ENCODE measurements at places on chromosomes 6 and 20.

GRCh38 chr20:25465243-25466135, 58.0 kb downstream of the GINS1 start:
- no peak for DNase-seq

GRCh38 chr6:112636650-112637262, 289.6 kb downstream of the RFPL4B start:
- no peak for DNase-seq

DNA sequence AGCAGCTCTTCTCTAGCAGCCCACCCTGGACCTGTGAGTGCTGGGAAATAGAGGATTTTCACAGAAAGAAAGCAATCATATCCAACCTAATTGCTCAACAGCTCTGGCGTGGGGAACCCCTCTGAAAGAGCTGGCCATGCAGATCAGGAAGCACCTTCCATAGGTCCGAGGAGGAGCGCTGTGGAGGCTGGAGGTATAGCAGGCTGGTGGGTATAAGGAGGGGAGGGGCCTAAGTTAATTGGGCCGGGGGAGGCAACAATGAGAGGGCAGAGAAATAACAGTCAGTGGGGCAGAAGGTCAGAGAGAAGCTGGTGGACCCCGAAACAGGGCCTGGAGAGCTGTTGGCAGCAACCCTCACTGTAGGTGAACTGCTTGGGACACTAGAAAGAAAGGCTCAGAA, 40.8 kb downstream of the SNRNP48 start:
- DNase-seq, result no peak

DNA sequence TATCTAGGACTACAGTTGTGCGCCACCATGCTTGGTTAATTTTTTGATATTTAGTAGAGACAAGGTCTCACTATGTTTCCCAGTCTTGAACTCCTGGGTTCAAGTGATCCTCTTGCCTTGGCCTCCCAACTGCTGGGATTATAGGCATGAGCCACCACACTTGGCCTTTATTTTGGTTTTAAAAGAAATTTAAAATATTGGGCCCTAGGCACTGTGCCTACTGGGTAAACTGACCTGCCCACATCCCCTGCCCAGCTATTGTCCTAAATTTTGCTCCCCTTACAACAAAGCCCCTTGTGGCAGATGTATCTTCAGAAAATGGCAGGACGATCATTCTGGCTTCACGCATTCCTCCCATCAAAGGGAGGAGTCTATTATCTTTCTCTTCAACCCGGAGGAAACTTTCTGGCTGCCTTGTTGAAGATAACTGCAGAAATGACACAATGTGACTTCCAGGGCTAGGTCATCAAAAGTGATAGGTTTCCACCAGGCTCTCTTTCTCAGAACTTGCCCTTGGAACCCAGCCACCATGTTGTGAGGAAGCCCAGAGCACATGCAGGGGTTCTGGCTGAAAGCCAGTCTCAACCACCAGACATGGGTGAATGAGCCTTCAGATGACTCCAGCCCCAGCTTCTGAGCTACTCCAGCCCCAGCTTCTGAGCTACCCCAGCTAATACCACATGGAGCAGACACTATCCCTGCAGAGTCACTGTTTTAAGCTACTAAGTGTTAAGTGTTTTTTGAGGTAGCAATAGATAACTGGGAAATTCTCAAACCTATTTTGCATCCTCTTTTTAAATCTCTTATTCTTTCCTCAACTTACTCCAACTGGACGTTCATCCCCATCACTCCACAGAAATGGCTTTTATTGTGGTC, 4.6 kb upstream of the GUCA1B start:
- no peak for DNase-seq

GRCh38 chr20:24836041-24836533, 113.0 kb upstream of the CST7 start:
- DNase-seq, result no peak

DNA sequence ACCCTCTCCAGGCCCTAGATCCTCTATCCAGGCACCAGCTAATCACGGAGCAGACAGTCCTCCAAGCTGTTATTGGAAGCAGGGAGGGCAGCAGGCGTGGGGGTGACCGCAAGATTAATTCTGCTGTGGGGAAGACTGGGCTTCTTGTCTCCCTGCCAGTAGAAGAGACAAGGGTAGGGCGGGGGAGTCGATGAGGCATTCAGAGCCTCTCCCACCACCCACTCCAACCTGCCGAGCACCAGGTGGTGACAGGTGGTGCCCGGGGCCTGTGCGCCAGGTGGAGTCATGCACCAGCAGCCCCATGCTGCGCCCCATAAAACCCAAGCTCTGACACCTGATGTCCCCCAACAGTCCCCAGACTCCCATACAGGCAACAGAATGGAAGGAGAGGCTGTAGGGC, 89.6 kb downstream of the CDH22 start:
- no peak for DNase-seq

- no peak for DNase-seq
Measured at GRCh38 chr6:33757113-33757512, 10.4 kb upstream of the IP6K3 start.

DNA sequence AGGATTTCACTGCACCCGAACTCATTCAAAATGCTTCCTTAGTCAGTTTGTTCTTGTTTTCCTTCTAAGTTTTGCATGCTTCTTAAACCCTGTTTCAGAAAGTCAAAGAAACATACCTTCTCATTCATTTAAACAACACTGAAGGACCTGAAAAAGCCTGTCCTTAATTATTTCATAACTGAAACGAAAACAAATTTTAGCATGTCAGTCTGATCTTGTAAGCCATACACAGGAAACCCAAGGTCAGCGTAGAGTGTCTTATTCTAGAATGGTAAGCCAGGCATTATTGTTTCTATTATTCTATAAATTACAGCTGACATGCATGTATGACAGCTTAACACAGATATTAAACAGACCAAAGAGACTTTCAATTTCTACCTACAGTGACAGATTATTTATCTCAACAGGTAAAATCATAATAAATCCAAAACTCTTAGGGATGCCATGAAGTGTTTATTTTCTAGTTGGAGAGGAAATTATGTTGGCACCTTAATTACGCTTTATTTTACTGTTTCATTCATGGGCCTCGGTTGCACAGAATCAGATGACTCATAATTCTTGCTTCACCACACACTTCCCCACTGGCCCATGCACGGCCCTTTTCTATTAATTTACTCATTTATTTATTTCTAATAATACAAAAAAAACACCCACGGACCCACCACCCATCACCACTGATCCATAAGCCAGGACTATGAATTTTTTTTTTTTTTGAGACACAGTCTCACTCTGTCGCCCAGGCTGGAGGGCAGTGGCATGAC, 39.3 kb upstream of the DUSP22 start:
- DNase-seq, result no peak

DNA sequence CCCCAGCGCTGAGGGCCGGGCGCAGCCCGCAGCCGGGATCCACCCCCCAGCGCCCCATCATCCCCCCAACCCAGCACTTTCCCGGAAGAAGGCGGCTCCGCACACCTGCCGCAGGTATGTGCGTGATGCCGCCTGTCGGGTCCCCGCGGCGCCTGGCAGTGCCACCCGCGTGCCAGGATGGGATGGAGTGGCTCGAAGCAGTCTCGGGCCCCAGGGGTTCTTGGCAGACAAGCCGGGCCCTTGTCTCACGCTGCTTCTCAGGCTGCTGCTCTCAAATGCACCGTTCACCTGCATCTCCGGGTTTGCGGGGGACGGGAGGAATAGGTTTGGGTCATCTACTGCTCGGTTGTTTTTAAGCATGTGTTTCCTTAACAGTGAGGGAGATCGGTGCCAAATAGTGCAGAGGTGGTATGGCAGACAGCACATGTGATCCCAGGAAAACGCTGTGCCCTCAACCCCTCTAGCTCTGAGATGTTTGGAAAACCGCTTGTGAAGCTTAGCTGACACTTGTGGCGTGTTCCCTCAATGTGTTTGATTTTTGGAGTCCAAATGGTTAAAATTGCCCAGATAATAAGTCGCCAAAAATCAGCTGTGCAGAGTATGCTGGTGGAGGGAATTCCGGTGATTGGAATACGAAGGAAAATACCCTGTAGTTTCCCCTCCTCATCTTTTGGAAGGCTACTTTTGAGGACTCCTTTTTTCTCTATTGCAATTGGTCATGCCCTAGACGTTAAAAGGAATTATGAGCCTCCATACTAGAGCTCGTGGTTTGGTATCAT, 926 bp downstream of the MYLIP start:
- no peak for DNase-seq

DNA sequence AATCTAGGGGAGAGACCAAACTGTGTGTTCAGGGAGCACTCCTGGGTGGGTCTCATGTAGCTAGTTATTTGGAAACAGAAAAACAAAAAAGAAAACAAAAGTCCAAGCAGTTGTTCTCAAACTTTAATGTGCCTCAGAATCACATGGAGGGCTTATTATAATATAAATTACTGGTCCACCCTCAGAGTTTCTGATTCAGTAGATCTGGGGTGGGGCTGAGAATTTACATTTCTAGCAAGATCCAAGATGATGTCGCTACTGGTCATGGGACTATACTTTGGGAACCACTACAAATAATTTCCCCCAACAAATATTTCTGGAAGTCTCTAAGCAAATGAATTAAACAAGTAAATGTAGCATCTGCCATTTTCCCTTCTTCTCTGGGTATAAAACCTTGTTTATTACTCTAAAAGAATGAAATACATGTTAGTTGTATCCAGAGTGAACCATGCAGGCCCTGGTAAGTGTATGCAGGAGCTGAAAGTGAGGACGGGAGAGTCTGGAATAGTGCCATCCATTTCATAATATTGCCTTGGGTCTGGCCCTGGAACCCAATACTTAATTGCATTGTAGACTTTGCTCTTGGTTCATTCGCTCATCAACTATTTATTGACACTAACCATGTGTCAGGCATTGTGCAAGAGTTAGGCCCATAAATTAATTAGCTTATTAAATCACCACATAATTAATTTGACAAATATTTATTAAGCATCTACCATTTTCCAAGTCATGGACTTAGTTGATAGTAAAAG, 490.8 kb downstream of the EPM2A start:
- DNase-seq, result no peak

GRCh38 chr6:23218751-23219150, 649.4 kb downstream of the HDGFL1 start:
- no peak for DNase-seq

GRCh38 chr6:131844243-131844841, 36.5 kb downstream of the ENPP1 start:
- no peak for DNase-seq

- no peak for DNase-seq
Measured at GRCh38 chr6:122360809-122361208, 38.6 kb upstream of the HSF2 start.

GRCh38 chr6:161125591-161125990, 134.0 kb downstream of the MAP3K4 start:
- DNase-seq, result no peak

- DNase-seq, result no peak
Measured at GRCh38 chr6:79048611-79049010, 29.4 kb downstream of the PHIP start.

DNA sequence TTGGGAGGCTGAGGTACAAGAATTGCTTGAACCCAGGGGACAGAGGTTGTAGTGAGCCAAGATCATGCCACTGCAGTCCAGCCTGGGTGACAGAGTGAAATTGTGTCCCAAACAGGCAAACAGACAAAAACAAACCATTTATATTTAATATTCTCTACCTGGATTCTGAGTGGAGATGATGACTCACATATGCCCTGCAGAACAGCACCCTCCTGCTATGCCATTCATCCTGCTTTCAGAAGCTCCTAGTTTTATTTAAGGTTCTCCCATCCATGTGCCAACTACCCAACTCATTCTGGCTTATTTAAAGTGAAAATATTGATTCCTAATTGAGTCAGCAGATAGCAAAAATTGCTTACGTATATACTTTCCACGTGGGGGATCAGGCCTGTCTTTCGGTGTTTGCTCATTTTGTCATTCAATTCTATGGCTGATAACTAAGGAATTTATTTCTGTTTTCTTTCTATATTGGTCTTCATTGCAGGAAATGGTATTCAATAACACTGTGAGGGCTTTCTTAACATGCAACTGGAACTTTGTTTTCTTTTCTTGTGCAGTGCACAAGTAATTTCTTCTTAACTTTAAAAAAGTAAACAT, 459.1 kb upstream of the JAG1 start:
- no peak for DNase-seq

DNA sequence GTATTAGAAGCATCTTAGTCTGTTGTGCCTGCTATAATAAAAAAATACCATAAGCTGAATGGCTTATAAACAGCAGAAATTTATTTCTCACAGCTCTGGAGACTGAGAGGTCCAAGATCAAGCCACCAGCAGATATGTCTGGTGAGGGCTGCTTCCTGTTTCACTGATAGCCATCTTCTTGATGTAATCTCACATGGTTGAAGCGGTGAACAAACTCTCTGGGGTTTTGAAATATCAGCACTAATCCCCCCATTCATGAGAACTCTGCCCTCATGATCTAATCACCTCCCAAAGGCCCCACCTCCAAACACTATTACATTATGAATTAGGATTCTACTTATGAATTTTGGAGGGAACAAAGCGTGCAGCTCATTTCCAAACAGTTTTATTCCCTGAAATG, 11.6 kb upstream of the CLVS2 start:
- no peak for DNase-seq

GRCh38 chr6:73107016-73107415, 118.3 kb downstream of the KHDC1L start:
- DNase-seq, result no peak

- DNase-seq, result no peak
Measured at GRCh38 chr6:104326173-104327001, 533.3 kb downstream of the HACE1 start.

GRCh38 chr20:64188091-64188490, 23.8 kb downstream of the MYT1 start:
- no peak for DNase-seq

DNA sequence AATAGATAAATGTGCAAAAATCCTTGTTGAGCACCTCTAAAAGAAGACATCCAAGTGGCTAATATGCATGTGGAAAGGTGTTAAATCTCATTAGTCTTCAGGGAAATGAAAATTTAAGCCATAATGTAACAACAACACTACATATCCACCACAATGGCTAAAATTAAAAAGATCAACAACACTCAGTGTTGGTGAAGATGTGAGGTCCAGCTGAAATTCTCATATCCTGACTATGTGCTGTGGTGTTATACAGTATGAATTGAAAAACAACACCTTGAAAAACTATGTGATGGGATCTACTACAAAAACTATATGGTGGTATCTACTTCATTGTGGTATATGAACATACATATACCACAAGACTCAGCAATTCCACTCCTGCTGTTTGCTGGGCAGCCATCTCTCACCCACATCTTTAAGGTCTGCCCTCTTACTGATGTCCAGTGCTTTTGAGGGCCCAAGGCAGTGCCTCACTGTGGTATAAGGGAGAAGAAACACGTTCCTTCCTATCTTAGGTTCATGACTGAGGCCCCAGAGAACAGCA, 146.4 kb downstream of the CD83 start:
- no peak for DNase-seq
